ENCODE measurements at places on chromosomes 16 and 17.
A peak's percentile ranks its signal among the peaks of the same experiment; 100 is the strongest.

DNA sequence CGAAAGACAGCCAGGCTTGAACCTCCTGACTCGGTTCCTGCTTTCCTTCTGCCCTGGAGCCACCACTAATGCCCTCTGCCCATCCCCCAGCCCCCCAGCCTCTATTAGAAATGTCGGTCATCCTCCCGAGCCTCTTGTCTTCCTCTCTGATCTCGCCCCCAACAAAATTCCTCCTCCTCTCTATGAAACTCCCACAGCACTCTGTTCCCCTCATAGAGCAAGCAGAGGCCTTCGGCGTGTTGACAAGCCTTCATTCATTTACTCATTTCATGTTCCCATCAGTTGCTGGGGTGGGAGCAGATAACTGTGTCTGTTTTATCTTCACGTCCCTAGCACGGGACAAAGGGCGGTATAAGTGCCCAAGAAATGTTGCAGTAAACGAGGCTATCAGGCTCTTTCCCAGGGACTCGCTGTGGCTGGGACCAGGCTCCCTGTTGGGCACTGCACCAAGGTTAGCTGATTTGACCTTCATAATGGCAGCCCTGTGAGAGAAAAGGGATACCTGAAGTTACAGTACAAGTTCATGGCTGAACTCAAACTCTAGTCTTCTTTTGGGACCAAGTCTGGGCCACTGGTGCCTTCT is 7.8 kb downstream of the FBXL19 start:
- H3K4me3 ChIP-seq, result no peak overlapping the region
- no peak for DNase-seq
- no peaks in the 10 kb centered on the region for H3K27me3 ChIP-seq
- H3K36me3 ChIP-seq, result peaks cover 18% of the 10 kb centered on the region

DNA sequence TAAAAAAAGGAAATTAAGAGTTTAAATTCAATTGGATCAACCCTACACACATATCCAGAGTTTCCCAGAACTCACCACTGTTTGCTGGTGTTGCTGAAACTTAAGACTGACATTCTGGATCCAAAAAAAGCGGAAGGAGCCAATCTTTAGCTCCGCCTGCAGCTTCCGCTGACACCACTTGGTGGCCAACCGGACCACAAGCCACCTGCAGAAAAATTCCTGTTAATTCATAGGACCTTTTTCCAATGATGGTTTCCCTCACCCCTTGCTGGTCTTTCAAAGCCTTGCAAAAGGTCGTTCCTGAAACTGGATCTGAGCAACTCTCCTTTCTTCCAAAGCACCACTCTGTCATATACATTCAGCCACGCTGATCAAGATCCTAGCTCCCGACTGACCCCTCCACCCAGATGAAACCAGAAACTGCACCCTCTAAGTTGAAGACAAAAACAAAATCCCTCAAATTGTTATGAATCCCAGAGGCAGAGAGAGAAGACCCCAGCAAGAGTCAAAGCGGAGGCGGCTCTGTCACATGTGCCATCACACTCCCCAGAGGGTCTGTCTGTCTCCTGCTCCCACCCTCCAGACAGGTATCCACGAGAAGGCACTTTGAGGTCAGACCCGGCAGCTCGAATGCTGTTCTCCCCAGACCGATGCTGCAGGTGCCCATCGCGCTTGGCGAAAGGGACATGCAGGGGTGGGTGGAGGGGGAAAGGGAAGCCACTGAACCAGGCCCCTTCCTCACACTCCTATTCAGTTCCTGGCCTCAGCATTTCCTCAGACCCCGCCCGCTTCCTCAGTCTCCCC is 773 bp downstream of the BLTP2 start:
- peak overlapping the region; percentile 83 for H3K4me3 ChIP-seq
- peaks cover 33% of the 10 kb centered on the region for H3K4me1 ChIP-seq
- no peaks in the 10 kb centered on the region for H3K27me3 ChIP-seq
- H3K27ac ChIP-seq, result peak overlapping the region; percentile 46
- no peak for DNase-seq

GRCh38 chr17:50148226-50149090 is 2.0 kb downstream of the PPP1R9B start:
- H3K27ac ChIP-seq, result peak overlapping the region; percentile 79
- H3K4me3 ChIP-seq, result peak overlapping the region; percentile 61
- peak; percentile 52 for DNase-seq

- no peaks in the 10 kb centered on the region for H3K4me1 ChIP-seq
- peaks cover 37% of the 10 kb centered on the region for H3K36me3 ChIP-seq
- H3K27me3 ChIP-seq, result no peaks in the 10 kb centered on the region
- DNase-seq, result no peak
- no peak overlapping the region for H3K4me3 ChIP-seq
- H3K27ac ChIP-seq, result no peak overlapping the region
These were observed 14.4 kb downstream of the SDR42E1 start for GRCh38 chr16:81996664-81997509.

DNA sequence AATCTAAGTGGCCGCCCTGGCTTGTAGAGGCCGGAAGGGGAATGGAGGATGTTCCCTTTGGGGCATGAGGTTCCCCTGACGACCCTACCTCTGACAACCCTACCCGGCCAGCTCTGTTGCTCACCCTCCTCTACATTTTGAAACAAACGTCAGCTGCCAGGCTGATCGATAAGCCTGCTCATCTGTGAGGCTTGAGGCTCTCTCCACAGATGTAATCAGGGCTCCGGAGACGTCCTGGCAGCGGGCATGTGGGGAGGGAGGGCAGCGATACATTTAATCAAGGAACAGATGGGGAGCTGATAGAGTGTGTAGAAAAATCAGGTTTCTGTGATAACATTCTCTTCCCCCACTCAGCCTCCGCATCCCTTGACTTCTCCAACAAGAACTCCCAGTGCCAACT is 212.3 kb upstream of the SDK2 start:
- H3K36me3 ChIP-seq, result no peaks in the 10 kb centered on the region
- no peak overlapping the region for H3K27ac ChIP-seq
- H3K4me1 ChIP-seq, result no peaks in the 10 kb centered on the region
- no peaks in the 10 kb centered on the region for H3K27me3 ChIP-seq
- DNase-seq, result no peak

- no peak overlapping the region for H3K4me3 ChIP-seq
- H3K27ac ChIP-seq, result no peak overlapping the region
- H3K27me3 ChIP-seq, result no peaks in the 10 kb centered on the region
- no peaks in the 10 kb centered on the region for H3K36me3 ChIP-seq
- H3K4me1 ChIP-seq, result no peaks in the 10 kb centered on the region
These were observed 94.0 kb downstream of the MRTFB start for GRCh38 chr16:14164916-14165662.

GRCh38 chr17:3735515-3735914 is 11.8 kb downstream of the HASPIN start:
- H3K4me3 ChIP-seq, result no peak overlapping the region
- H3K27me3 ChIP-seq, result no peaks in the 10 kb centered on the region
- H3K4me1 ChIP-seq, result peaks cover 6% of the 10 kb centered on the region
- DNase-seq, result no peak

DNA sequence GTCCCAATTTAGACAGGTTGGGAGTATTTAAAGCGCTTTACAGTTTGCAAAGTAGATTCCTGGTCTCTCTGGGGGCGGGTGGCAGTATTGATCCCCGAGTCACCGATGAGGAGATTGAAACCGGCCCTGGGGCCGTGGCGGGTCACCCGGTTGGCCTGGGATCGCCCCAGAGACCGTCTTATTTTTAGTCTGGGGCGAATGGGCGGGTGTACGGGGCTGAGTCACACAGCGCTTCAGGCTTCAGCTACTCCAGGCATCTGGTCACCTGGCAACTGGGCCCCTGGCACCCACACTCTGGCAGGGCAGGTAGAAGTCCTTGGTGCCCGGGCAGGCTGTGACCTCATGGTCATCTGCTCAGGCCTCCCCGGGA is 669 bp downstream of the MIEF2 start:
- peak overlapping the region; percentile 89 for H3K27ac ChIP-seq
- peaks cover 15% of the 10 kb centered on the region for H3K36me3 ChIP-seq
- H3K27me3 ChIP-seq, result no peaks in the 10 kb centered on the region
- H3K4me3 ChIP-seq, result peak overlapping the region; percentile 78
- no peak for DNase-seq

- H3K27ac ChIP-seq, result no peak overlapping the region
- no peaks in the 10 kb centered on the region for H3K27me3 ChIP-seq
- H3K4me3 ChIP-seq, result no peak overlapping the region
- H3K36me3 ChIP-seq, result no peaks in the 10 kb centered on the region
- H3K4me1 ChIP-seq, result no peaks in the 10 kb centered on the region
These were observed 84.5 kb downstream of the SOX9 start for GRCh38 chr17:72205357-72205756.

All from T-cell (primary cell).